ENCODE measurements at places on chromosomes 16 and 17.

GRCh38 chr16:31177136-31177535 is 2.8 kb upstream of the FUS start:
- DNase-seq, result no peak

DNA sequence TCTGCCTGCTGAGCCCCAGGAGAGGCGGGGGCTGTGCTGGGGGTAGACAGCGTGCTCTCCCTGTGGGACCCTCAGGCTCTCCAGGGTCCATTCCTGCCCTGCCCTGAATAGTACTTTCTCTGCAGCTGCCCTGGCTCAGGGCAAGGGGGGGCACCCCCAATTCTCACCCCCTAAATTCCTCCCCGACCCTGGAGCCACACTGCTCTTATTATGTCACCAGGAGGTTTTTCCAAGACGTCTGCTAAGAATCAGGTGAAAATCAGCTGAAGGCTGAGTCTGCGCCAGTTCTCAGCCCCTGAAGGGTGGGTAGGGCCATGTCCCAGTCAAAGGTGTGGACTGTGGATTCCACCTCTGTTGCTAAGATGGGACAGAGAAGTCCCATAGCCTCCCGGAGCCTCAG is 49.9 kb upstream of the MAP3K14 start:
- no peak for DNase-seq

DNA sequence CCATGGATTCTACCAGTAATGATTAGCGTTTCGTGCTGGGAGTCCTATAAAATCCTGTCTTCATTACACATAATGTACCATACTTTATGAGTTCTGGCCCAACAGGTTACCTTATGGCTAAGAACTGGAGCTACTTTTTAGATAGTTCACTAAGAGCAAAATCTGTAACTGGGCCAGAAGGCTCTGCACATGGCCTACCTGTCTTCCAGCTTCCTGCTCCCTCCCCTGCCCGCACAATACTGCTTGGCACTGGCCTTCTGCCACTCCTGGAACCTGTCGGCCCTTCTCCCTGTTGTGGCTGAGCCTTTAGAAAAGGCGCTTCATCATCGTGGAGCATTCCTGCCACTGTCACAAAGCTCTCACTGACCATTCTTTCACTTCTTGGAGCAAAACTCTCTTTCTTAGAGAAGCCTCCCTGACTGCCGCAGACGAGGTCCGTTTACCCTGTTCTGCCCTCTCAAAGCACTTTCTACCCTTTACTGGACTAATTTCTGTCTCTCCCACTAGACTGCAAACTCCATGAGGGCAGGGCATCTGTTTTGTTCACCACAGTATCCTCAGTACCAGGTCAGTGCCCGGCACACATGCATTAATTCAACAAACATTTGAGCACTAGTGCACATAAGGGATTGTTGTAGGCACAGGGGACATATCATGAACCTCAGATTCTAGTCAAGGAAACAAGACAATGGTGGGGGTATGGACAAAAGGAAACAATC is 116.5 kb downstream of the PARN start:
- DNase-seq, result no peak

- DNase-seq, result no peak
Measured at GRCh38 chr17:32931686-32932085, 3.7 kb downstream of the TMEM98 start.

DNA sequence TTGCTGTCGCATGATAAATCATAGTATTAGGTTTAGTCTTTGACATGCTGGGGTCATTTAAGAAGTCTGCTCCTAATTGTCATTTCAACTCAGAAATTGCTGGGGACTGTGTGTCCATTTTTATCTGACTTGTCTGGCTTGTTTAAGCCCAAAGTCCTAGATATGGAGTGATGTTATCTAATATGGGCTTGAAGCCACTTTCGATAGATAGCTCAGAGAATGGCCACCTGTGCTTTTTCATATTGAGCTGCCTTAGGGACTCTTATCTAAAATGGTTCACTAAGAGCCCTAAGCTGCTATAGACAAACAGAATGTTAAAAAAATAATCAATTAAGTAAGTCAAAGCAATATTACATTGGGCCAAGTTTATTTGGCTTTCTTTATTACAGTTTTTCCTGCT is 81.6 kb upstream of the CNTNAP4 start:
- DNase-seq, result no peak

DNA sequence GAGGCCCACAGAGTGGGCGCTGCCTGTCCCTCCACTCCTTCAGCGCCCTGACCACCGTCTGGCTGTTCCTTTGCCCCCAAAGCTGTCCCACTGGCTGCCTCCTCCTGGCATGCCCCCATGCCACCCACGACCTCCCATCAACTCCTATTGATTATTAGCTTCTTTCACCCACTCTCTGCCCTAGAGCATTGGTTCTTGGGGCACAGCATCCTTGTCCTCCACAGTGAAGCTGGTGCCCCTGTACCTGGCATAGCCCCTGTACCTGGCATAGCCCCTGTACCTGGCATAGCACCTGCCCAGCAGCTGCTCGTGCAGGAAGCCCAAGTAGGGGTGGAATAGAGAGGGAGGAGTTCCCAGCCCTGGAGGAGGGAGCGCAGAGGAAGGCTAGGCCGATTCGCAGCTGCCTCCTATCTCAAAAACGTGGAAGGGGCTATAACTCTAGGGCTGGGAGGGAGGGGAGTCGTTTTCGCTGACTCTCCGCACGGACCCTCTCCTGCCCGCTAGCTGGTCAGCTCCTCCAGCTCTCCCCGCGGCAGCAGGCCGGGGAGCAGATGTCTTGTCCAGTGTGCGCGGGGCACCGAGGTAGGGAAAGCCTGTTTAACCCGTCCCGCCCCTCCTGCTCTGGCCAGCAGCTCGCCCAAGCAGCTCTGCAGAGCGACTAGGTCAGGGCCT is 5.7 kb upstream of the ACTG1 start:
- no peak for DNase-seq

DNA sequence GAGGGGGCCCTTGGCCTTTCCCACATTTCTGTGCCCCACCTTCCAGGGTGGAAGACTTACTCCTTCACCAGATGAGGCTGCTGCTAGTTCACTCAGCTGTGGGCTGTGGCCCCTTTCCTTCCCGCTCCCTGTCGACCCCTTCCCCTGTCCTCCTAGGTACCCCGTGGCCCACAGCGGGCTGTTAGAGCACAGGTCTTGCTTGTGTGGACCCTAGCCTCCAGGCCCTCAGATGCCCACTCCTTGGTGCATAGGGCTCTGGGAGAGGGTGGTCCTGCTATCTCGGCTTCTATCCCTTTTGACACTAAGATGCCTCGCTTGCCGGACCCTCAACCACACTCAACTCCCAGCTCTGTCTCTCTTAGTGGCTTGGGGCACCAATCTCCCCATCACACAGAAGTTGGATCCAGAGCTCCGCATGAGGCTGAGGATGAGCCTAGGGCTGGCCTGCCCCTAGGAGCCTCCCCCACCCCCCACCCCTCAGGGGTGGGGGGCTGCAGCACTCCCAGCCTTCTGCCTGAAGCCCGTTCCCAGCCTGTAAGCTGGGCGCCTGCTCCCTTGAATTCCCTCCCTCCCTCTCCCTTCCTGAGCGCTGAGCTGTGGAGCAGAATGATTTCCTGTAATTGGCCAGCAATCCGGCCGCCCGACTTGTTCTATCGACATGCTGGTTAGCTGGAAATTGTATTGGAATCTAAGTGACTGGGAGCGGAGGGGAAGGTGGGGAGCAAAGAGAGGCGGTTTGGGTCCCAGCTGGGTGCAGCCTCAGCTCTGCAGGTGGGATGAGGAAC is 30.9 kb downstream of the DCAKD start:
- no peak for DNase-seq

DNA sequence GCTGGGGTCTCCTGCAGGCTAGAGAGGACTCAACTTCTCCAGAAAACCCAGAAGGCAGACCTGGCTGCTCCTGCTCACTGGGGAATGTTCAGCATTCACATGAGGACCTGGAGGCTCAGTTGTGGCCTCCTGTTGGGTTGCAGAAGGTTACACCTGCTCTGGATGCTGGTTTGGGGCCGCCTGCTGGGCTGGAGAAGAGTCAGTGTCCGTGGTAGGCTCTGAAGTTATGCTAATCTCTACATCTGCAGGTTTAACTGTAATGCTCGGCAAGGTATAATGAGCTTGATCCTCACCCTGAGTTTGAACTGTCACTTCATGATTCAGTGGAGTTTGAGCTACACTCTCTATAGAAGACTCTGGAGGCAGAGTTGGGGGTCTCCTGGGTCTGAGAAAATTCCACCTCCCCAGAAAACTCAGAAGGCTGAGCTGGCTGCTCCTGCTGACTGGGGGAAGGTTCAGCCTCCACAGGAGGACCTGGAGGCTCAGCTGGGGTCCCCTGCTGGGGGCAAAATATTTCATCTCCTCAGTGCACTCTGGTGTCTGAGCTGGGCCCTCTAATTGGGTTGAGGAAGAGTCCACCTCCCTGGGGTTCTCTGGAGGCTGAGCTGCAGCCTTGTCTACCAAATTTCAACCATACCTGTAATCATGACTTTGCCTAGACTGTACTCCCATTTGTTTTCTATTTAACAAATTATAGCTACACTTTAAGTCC is 23.5 kb downstream of the RDM1 start:
- no peak for DNase-seq

DNA sequence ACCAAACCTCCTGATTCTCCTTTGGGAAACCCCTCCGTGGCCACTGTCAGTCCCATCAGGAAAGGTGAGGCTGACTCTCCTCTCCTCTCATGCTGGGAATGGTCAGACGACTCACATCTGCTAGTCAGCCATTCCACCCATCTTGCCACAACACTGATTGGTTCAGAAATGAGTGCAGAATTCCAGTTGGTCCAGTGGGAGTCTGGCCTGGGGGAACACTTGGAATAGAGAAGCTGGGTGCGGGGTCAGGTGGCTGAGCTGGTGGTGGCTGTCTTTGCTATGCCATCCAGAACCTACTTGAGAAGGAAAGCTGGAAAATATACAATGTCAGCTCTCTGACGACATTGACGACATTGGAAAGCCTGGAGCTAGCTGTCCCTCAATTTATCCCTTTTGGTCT is 23.6 kb upstream of the PLLP start:
- DNase-seq, result no peak

DNA sequence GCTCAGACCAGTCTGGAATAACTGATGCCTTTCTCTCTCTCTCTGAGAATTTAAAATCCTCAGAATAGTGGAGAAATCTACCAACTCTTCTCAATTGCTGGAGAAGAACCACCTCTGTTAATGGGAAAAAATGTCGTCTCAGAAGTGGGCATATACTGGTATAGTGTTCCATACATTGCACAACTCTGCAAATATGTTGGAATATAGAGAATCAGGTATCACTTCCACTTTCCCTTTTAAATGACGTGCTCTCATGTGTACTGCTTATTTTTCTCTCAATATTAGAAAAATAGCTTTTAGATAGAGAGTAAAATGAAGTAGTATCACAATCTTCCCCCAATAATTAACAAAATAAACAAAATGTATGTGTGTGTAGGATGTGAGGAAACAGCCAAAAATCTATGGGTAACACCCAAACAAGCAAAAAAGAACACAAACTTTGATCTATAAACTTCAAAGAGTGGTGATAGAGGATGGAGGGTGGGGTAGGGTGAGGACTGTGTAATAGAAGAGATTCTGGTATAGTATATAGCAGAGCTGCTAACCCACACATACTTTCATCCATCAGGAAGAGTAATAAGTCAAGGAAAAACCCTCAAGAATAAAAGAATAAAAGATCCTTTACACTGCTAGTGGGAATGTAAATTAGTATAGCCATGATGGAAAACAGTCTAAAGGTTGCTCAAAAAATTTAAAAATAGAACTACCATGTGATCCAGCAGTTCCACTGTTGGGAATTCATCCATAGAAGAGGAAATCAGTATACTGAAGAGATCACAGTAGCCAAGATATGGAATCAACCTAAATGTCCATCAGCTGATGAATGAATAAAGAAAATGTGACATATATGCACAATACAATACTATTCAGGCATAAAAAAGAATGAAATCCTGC is 46.9 kb downstream of the NFATC3 start:
- DNase-seq, result no peak

DNA sequence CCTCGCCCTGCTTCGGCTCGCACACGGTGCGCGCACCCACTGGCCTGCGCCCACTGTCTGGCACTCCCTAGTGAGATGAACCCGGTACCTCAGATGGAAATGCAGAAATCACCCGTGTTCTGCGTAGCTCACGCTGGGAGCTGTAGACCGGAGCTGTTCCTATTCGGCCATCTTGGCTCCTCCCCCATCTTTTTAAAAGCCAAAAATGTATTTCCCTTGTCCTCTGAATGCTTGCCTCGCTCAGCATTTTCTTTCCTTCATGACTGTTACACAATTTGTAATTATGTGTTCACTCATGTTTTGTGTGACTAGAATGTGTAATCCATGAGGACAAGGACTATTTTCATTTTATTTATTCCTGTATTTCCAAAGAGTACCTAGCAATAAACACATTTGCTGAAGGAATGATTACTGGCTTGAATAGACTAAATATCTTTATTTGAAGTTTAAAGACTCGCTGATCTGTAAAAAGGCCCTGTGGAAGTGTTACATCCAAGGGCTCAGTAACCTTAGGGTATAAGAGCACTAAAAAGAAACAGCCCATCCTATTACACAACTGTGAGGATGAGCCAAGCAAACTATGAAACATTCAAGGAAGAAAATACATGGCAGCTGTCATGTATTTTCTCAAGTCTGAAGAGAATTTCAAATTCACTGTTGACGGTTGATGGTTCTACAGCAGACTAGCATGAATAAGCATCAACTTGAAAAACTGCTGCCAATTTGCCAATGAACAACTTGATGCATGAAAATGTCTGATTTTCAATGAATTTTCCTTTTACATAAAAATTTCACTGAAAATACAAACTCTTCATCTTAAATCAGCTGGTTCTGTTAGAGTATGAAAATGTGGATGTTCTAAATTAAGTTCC is 192.6 kb downstream of the MYO1D start:
- DNase-seq, result no peak

DNA sequence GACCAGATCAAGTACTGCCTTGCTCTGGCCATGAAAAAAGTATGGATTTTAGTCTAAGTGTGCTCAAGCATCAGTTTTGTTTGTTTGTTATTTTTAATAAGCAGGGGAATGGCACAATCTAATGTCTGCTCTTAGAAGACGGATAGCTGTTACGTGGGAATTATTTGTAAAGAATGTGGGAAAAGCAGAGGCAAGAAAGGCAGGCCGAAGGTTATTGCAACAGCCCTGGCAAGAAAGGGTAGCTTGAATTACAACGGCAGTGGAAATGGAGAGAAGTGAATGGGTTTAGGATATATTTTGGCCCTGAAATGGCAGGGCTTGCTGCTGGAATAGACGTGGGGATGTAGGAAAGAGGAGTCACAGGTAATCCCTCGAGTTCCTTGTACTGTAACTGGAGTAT is 987 bp upstream of the HASPIN start:
- DNase-seq, result no peak

- no peak for DNase-seq
Measured at GRCh38 chr17:49557312-49558024, 18.2 kb upstream of the NXPH3 start.

GRCh38 chr17:57875290-57876022 is 25.6 kb upstream of the MRPS23 start:
- DNase-seq, result no peak

- DNase-seq, result no peak
Measured at GRCh38 chr17:78678222-78678557, 101.0 kb upstream of the DNAH17 start.

- DNase-seq, result no peak
Measured at GRCh38 chr17:57939797-57940196, 15.4 kb downstream of the CUEDC1 start.

All from stimulated activated CD8-positive, alpha-beta memory T cell treated with anti-CD3 and anti-CD28 coated beads, Interleukin-15, amount 100 ng/mL, for 24 hours (primary cell).